ENCODE measurements at places on chromosomes 3 and 15. TPM values are rescaled to one million over a fixed set of nuclear protein-coding genes. Genes with fewer than 3 reads are reported as not detected.

The RLBP1 gene
- total RNA-seq, result not detected

The TRIM42 gene
- total RNA-seq, result not detected

The GHRL gene
- not detected for total RNA-seq

The FOXB1 gene
- total RNA-seq, result not detected

The CLEC3B gene
- not detected for total RNA-seq

The HCLS1 gene
- total RNA-seq, result 68.5 TPM

The MYZAP gene
- total RNA-seq, result 8.1 TPM

The ZNF710 gene
- 31.8 TPM for total RNA-seq

The LRRC31 gene
- total RNA-seq, result not detected

The GNAT1 gene
- 0.78 TPM for total RNA-seq

The HIGD2B gene
- total RNA-seq, result not detected

The MKRN2OS gene
- not detected for total RNA-seq

The ZBTB20 gene
- total RNA-seq, result 20.5 TPM

The PP2D1 gene
- total RNA-seq, result not detected

The ADCY5 gene
- total RNA-seq, result not detected

The TMOD2 gene
- total RNA-seq, result 2.7 TPM

The FGF7 gene
- total RNA-seq, result not detected

The TM4SF4 gene
- not detected for total RNA-seq

The C3orf49 gene
- not detected for total RNA-seq

The AP3B2 gene
- not detected for total RNA-seq

The KNG1 gene
- total RNA-seq, result not detected

The AGTR1 gene
- not detected for total RNA-seq

The PTH1R gene
- 0.46 TPM for total RNA-seq

The KLHL6 gene
- total RNA-seq, result 14.8 TPM

The ITGB5 gene
- total RNA-seq, result 144 TPM

The UCN2 gene
- not detected for total RNA-seq

The GALNT15 gene
- total RNA-seq, result 1.7 TPM

The GXYLT2 gene
- total RNA-seq, result 0.24 TPM

The BMF gene
- total RNA-seq, result 13.9 TPM

The ETFA gene
- total RNA-seq, result 116 TPM

The C3orf20 gene
- total RNA-seq, result not detected

The FSIP1 gene
- total RNA-seq, result 1.1 TPM

The MUC20 gene
- total RNA-seq, result 0.81 TPM

The SLC28A2 gene
- not detected for total RNA-seq

The CHP1 gene
- total RNA-seq, result 84.4 TPM

The MCTP2 gene
- total RNA-seq, result 0.75 TPM

The STAC gene
- 0.88 TPM for total RNA-seq

The ARNT2 gene
- total RNA-seq, result 0.20 TPM

The CPLX3 gene
- not detected for total RNA-seq
